T-helper 17 cell (primary cell): ENCODE measurements at places on chromosomes 1 and 21. TPM values are rescaled to one million over a fixed set of nuclear protein-coding genes. Genes with fewer than 3 reads are reported as not detected.

TRAF5 gene
- 59.9 TPM for total RNA-seq

CXADR gene
- total RNA-seq: 0.62 TPM

DNA sequence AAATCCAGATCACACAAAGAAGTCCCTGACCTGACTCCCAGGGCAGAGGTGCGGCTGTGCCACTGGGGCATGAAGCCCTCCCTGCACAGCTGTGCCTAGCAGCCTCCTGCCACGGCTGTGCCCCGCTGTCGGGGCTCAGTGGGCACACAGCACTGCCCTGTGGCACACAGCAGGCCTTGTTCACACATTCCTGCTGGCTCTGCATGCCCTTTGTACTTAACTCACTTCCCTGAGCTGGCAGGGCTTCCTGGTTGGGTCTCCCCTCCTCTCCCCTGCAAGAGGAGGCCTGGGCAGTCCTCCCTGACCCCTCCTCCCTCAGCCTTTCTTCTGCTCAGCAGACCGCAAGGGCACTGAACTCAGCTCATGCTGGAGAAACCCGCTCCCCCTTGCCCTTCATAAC, 14.8 kb downstream of the LHX4 start:
- no peak for DNase-seq

DNA sequence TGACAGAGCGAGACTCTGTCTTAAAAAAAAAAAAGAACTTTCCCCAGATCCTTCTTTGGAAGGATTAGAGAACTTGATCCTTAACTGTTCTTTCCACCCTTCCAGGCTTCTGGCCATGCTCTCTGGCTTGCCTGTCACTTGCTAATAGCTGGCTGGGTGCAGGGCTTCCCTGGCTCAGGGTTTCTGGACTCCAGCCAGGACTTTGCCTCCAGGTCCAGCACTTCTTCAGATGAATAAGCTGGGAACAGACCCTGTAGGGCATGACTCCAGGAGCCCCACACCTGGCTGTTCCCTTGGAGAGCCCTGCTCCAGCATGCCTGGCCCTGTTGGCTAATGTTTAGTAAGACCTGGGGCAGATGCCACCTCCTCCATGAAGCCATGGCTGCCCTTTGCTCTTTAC, 3.3 kb upstream of the NT5C1A start:
- no peak for DNase-seq

GRCh38 chr1:201025571-201026002, 2.1 kb upstream of the KIF21B start:
- no peak for DNase-seq

- DNase-seq: no peak
Measured at GRCh38 chr1:225617956-225618355, 35.0 kb downstream of the ENAH start.
